Stimulated activated CD4-positive, alpha-beta T cell treated with anti-CD3 and anti-CD28 coated beads, Interleukin-1b, Interleukin-23, amount 100 ng/mL, for 1 hour (primary cell): ENCODE measurements at places on chromosomes 11 and 22.

DNA sequence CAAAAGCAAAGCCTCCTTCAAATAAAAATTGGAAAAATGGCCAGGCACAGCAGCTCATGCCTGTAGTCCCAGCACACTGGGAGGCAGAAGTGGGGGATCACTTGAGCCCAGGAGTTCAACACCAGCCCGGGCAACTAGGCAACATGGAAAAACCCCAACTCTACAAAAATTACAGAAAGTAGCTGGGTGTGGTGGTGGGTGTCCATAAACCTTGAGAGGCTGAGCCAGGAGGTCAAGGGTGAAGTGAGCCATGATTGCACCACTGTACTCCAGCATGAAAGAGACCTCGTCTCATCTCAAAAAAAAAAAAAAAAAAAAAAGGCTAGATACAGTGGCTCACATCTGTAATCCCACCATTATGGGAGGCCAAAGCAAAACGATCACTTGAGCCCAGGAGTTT lies 22.3 kb downstream of the DDX6 start:
- DNase-seq = no peak

GRCh38 chr11:116498161-116498560 lies 274.6 kb downstream of the BUD13 start:
- no peak for DNase-seq

GRCh38 chr11:47551086-47551485 lies 1.8 kb downstream of the CELF1 start:
- DNase-seq = no peak

- no peak for DNase-seq
Measured at GRCh38 chr11:43376594-43376993, 17.9 kb downstream of the TTC17 start.

- no peak for DNase-seq
Measured at GRCh38 chr11:118524757-118525470, 2.4 kb upstream of the TTC36 start.

DNA sequence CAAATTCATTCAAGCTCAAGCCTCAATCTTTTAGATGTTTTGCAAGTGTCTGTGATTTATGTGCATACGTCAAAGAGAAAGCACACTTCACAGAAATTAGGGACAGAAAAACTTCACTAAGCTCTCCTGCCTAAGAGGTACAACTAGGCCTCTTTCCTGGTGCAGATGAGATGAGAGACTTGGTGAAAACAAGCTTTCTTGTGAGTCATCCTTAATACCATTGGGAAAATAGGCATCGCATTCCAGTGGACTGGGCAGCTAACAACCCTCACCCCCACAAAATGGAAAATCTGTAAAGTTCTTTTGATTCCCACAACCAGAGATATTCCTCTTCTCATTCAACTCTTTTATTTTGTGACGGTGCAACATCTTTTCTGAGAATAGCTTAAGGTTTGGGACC lies 1110.4 kb upstream of the CCDC90B start:
- no peak for DNase-seq

DNA sequence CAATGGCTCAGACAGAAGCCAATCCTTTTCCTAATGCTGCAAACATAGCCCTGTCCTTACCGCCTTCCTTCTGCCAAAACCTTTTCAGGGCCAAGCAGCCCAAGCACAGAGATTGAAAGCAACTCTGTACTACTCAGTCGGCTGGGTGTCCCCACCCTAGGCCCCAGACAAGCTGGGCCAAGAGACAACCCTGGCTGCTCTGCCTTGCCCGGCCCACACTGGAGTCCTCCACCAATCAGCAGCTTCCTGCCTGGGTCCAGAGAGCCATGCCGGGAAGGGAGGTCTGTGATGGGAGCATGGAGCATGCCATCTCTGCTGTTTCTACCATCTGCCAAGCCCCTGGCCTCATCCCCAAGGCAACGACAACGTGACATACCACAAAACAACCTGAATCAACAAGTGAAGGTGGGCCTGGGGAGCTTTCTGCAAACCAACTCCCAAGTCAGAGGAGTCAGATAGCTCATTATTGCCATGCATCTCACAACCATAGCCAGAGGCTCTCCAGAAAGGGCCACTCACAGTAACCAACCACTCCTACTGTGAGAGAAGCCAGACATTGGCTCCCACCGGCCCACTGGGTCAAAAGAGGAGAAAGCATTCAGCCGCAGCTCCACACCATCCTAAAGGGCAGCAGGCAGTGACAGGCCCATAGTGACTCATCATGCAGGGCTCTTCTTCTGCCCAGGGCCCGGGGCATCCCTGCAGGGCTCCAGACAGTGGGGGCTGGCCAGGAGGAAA lies 18.2 kb downstream of the PATZ1 start:
- DNase-seq = no peak

DNA sequence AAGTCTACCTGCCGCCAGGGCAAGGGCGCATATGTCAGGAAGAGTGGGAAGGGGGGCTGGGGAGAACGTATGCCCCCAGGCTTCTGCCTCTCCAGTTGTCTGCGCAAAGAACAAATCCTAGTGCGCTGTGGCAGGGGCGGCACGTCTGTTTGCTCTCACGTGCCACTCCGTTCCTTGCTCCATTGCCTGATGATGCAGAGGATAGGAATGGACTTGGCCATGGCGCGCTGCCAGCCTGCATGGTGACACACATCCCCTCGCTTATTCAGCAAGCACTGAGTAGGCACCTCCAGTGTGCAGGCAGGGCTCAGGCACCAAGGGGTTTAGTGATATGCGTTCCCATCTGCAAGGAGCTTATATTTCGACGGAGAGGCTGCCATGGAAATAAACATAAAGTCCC lies 45.4 kb upstream of the SLC22A12 start:
- no peak for DNase-seq

DNA sequence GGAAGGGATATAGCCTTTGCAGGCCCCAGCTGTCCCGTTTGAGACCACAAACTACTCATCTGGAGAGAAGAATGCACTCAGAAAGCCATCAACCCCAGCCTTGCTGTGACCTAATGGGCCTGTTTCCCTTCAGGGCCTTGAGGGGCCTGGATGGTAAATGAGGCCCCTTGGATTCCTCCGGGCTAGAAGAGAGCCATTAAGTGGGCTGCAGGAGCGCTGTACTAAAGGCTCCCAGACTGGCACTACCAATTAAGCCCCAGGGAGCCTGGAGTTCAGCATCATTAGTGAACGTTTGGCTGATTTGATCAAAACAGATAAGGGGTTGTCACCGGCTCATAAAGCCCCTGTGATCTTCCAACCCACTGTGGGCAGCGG lies 23.0 kb downstream of the CD5 start:
- DNase-seq = no peak

DNA sequence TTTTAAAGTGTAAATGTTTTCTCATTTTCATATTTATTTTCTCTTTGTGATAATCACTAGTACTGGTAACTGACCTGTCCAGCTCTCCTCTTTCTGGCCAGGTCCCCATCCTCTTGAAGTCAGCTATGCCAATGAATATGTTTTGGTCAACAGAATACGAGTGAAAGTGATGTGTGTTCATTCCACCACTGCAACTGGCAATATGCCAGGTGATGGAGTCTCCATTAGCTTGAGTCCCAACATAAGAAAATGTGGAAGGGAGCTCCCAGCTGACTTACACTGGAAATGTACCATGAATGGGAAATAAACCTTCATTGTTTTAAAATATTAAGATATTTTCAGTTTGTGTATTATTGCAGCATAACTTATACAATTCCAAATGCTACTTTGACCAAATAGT lies 75.8 kb downstream of the CCDC34 start:
- DNase-seq = no peak

DNA sequence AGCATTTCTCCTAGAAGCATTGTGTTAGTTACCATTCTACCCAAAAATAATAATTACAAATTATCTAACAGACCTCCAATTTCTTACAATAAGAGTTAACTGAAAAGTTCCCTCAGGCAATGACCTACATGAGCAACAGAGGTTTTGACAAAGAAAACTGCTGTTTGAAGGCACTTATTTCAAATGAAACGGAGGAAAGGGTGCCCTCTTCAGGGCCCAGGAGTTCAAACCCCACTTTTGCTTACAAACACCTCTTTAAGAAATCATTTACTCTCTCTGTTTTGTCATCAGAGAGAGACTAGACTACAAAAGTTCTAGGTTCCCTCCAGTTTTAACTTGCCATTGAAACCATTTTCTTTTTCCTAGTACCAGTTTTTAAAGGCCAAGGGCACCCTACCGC lies 56.7 kb downstream of the AMBRA1 start:
- DNase-seq = no peak

GRCh38 chr11:66459138-66459778 lies 7.4 kb upstream of the PELI3 start:
- DNase-seq = no peak

DNA sequence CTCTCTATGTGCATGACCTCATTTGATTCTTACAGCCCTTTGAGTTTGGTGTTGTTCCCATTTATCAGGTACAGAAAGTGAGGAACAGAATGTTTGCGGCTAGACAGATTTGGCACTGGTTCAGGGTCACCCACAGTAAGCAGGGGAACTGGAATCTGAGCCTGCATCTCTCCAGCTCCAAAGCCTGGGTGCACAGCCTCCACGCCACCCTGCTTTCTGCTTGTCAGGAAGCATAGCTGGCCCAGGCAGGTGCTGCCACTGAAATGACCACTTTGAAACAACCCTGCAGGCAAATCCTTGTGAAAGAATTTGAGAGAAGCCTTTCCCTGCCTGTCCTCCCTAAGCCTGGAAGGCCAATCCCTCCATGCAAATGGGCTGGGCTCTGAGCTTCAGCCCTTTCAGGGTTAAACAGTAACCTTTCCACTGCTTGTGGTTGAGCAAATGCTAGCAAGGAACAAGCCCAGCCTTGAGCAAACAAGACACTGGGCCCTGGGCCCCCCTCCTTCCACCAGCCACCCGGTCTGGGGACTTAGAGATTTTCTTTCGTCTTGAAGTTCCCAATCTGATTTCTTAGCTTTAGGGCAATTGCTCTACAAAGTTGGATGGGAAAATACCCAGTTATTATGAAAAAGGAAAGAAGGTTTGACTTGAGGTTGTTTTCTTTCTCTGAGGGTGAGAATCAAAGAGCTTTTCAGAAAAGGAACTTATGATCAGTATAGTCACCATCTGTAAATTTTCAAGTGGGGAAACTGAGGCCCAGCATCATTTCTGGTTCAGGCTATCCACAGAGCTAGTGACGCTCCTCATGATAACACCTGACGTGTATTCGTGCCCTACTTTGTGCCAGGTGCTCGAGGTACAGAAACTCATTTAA lies 19.4 kb downstream of the EHF start:
- no peak for DNase-seq

DNA sequence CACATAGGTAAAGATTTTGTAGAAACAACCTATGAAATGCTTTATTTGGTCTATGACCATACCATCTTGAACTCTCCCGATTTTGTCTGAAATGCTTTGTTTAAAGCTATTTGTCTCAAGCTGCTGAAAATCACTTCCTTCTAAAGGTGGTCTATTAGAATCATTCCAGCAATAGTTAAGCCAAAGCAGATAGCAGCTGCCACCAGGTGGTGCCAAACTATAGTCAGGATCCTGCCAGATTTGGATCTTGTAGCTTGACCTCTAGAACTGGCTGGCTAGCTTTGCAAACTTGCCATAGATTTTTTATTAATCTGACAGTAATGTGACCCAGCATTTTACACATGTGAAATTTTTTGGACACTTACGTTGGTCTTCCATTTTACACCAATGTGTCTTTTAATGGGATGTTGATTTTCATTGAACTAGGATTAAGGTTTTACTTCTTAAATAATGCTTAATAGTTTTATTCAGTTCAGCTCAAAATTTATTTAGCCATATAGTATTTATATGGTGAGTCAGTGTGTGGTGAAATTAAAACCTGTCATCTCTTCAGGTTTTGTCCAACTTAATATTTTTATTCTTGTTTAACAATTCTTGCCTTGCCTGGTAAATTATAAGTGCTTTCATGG lies 19.7 kb downstream of the CTR9 start:
- DNase-seq = no peak

DNA sequence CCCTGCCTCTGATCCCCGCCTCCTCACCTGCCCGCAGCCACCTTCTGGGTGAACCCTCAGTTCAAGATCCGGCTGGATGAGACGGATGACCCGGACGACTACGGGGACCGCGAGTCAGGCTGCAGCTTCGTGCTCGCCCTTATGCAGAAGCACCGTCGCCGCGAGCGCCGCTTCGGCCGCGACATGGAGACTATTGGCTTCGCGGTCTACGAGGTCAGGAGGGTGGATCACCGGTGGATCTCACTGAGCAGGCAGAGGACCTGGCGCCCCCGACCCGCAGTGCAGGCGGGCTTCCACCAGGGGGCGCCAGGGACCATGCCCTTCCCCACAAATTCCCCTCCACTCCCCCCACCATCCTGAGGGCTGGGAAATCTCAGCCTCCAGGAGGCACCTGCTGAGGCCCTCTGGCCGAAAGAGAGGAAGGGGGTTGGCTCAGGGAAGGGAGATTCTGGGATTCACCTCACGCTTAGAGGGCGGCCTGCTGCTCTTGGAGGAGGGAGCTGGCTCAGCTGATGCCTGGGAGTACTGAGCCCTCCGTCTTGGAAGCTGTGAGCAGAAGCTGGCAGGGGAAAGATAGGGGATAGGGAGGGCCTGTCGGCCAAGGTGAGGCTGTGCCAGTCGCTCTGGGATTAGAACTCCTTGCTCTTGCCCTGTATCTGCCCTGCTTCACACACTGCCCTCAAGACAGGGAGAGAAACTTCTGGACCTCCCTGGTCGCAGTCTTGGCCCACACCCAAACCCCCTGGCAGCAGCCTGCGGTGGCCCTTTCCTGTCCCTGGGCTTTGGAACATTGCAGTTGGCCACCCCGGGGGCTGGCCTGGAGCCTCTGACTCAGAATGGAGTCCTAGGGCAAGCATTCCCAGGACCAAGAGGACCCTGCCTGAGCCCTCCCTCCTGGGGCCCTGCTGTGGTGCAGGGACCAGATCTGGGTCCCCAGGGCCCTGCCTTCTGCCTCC lies 23.2 kb downstream of the CAPN1 start:
- no peak for DNase-seq

- no peak for DNase-seq
Measured at GRCh38 chr22:30282616-30283046, 6.7 kb downstream of the CASTOR1 start.

DNA sequence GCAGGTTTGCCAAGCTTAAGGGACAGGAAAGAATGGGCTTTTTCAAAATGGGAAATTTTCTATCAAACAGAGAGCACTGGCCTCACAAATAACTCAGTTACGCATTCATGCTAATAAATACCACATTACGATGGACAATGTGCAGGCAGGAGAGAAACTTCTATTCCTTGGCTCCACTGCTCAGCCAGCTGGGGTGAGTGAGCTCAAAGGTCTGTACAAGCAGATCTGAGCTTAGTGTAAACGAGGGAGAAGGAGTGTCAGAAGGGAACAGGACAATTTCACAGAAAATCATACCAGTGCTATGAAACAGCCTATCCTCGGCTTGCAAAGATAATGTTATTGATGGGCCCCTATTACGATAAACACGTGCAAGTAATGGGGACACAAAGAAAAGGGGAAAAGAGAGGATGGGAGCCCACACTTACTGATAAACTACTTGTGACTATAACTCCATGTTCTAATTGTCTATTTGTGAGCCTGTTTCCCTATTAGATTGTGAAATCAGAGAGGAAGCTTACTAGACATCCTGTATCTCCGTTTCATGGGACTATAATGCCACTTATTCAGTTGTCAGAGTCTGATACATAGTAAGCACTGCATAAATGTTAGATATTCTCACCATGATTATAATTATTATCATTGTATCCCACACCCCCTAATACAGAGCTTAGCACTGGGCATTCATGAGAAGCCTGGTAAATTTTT lies 46.3 kb downstream of the AMOTL1 start:
- DNase-seq = no peak

GRCh38 chr11:34478845-34479663 lies 34.5 kb downstream of the ELF5 start:
- DNase-seq = no peak

GRCh38 chr11:95247883-95248282 lies 16.9 kb upstream of the SESN3 start:
- DNase-seq = no peak
